Activated T-helper 17 cell treated with anti-CD3 and anti-CD28 coated beads, Interleukin-2, amount 50 U/mL, for 72 hours (primary cell): ENCODE measurements at places on chromosomes 4 and X. TPM values are rescaled to one million over a fixed set of nuclear protein-coding genes. Genes with fewer than 3 reads are reported as not detected.

- no peak for ATAC-seq
Observed at GRCh38 chrX:13983734-13984133, 46.0 kb downstream of the GEMIN8 start.

DNA sequence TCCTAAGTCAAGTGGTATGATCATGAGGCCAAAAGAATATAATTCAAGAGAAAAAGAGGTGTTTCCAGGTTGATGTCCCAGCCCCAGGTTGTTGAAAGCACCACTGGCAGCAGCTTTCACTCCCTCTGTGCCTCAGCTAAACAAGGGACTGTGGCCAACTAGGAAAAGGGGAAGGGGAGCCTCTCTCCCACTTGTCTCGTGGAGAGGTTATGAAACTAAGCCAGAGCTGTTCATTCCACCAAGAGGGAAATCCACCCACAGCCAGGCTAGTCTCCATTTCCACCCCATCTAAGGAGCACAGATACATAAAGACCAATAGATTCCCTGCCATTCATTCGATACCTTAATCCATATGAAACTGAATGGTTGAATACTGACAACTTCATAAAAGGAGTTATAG lies 8.1 kb downstream of the ANXA5 start:
- ATAC-seq = no peak

Gene RHOXF1
- not detected for total RNA-seq

Gene SAGE1
- total RNA-seq = not detected
